ENCODE measurements at places on chromosomes 7 and 10.

DNA sequence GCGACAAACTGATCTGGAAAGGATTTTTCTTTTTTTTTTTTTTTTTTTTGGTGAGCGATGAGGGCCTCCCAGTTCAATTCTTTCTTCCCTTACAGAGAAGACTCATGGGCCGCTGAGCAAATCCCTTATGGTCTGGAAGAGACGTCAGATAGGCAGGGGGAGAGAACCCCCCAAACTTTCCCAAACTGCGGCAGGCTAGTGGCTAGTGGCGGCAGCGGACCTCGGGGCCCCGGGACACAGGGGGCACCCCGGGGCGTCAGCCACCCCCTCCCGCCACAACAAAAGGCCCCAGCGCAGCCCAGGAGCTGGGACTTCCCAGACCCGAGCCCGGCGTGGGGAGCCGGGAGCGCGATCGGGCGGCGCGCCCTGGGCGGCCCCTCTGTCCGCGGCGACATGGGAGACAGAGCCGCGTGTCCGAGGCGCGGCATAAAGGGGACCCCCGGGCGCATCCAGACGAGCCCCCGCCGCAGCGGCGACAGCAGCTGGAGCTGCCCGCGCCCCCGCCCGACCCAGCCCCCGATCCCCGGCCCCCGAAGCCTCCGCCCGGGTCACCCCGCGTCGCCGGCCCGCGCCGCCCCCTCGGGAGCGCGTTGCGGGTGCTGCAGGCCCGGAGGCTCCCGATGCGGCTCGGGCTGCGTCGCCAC lies 755 bp downstream of the FAM171A1 start:
- DNase-seq = no peak

- DNase-seq = no peak
These were observed 101.2 kb downstream of the GRID1 start for GRCh38 chr10:86265236-86265894.

DNA sequence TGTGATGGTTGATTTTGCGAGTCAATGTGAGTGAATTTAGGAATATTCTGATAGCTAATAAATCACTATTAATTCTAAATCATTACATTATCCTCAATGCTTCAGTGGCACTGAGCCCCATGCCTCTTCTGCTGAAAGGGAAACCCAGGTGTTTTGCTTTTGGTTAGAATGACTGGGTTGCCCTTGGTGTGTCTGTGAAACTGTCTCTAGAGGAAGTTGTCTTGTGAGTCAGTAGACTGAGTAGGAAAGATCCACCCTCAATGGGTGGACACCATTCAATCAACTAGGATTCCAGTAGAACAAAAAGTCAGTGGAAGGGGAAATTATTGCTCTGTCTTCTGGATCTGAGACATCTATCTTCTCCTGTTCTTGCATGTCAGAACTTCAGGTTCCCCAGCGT lies 472.4 kb downstream of the ANKRD7 start:
- no peak for DNase-seq

- DNase-seq = no peak
These were observed 502.8 kb downstream of the PHTF2 start for GRCh38 chr7:78301407-78301806.

DNA sequence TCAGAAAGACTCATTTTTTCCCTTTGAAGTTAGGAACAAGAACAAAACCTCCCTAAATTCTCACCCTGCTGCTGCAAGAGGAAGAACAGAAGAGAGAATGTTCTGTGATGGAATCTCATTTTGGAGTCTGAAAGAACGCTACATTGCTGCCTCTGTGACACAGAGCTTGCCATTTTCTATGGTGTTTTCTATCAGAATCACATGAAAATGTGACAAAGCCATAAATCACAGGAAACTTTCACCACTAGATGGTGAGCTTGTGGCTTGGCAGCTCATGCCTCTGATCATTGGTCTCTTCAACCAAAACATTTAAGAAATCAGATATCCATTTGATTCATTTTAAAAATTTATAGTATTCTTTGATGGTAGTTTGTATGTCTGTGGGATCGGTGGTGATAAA lies 82.9 kb downstream of the CADPS2 start:
- no peak for DNase-seq

Data from GDM1 (cell line).